SK-N-MC (cell line): ENCODE measurements at places on chromosomes 4 and X.

- DNase-seq: no peak
Observed at GRCh38 chr4:7759216-7759615, 180.4 kb downstream of the AFAP1 start.

DNA sequence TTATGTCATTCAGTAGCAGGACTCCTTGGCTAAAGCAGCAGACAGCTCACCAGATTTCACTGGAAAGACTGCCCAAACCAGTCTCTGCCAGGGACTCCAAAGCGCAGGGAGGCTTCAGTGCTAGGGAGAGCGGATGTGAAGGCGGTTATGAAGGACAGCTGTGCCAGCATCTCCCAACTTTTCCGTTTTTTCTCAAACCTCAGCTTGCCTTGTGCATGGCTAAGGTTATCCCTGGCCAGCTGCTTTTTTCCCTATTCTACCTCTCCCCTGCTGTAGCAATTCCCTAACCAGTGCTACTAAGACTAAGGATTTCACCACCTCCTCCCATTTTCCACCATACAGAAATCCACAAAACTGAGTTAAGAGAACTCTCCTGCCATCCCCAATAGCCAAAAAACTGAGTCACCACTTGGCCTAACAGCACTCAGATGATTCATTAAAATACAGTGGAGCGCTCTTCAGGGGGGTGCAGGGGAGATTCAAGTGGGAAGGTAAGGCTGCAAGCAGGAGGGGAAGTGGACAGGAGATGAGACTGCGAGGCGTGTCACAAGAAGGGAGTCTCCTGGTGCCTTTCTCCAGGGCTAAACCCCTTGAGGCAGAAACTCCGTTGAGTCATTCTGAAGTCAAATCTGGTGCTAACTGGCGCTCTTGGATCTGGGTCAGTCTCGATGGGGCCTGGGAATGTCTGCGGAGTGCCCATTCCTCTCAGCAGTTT lies 90.7 kb downstream of the PALLD start:
- DNase-seq: no peak

GRCh38 chrX:42934020-42934726 lies 156.2 kb upstream of the PPP1R2C start:
- no peak for DNase-seq

- no peak for DNase-seq
Observed at GRCh38 chrX:118164138-118164537, 47.5 kb upstream of the KLHL13 start.

DNA sequence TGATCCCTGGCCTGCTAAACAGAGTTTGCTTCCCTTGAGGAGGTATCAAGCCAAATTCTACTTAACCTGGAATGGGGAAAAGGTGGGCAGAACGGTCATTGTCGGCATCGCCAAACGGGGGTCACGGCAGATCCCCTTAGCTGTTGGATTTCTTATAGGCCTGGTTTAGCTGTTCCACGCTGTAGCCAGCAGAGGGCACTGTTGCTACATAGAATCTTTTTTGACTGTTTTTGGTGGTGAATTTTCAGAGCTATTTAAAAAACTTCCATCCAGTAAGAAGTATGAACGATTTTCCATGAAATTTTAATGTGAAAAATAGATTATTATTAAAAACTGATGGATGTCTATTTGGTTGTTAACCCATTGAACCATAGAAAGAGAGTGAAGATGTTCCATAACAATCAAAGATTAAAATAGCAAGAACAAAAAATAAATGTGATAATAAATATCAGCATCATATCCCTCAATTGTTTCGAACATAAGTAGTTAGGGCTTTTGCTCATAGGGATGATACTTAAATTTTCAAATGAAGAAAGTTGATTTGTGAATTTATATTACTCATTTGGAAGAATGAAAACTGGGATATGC lies 56.6 kb downstream of the LINC00632 start:
- peak; percentile 28 for DNase-seq
